ENCODE measurements at places on chromosomes 1 and 21. TPM values are rescaled to one million over a fixed set of nuclear protein-coding genes. Genes with fewer than 3 reads are reported as not detected.

- no peak for DNase-seq
- H3K4me3 ChIP-seq = no peak overlapping the region
- H3K27me3 ChIP-seq = no peaks in the 10 kb centered on the region
- H3K4me1 ChIP-seq = peaks cover 20% of the 10 kb centered on the region
These were observed 43.6 kb upstream of the SLC45A1 start for GRCh38 chr1:8274352-8274751.

- H3K27me3 ChIP-seq = peaks cover 43% of the 10 kb centered on the region
- H3K4me3 ChIP-seq = no peak overlapping the region
- no peak overlapping the region for H3K27ac ChIP-seq
- no peak for DNase-seq
- H3K4me1 ChIP-seq = peaks cover 12% of the 10 kb centered on the region
These were observed 30.3 kb upstream of the PLA2G2C start for GRCh38 chr1:20216574-20216973.

GRCh38 chr1:71861022-71861421 lies 421.3 kb downstream of the NEGR1 start:
- H3K27ac ChIP-seq = no peak overlapping the region
- no peak for DNase-seq
- no peak overlapping the region for H3K4me3 ChIP-seq
- no peaks in the 10 kb centered on the region for H3K36me3 ChIP-seq
- H3K27me3 ChIP-seq = no peaks in the 10 kb centered on the region

GRCh38 chr1:77085109-77085508 lies 134.1 kb downstream of the PIGK start:
- H3K4me3 ChIP-seq = no peak overlapping the region
- H3K27ac ChIP-seq = no peak overlapping the region
- DNase-seq = no peak
- no peaks in the 10 kb centered on the region for H3K4me1 ChIP-seq
- H3K27me3 ChIP-seq = no peaks in the 10 kb centered on the region

- no peak overlapping the region for H3K4me3 ChIP-seq
- peaks cover 14% of the 10 kb centered on the region for H3K36me3 ChIP-seq
- peak; percentile 46 for DNase-seq
- H3K27ac ChIP-seq = peak overlapping the region; percentile 72
- no peaks in the 10 kb centered on the region for H3K27me3 ChIP-seq
These were observed 23.5 kb downstream of the F11R start for GRCh38 chr1:160997323-160998038.

GRCh38 chr1:212311836-212312497 lies 26.8 kb downstream of the PPP2R5A start:
- peaks cover 32% of the 10 kb centered on the region for H3K36me3 ChIP-seq
- no peaks in the 10 kb centered on the region for H3K4me1 ChIP-seq
- DNase-seq = no peak
- no peak overlapping the region for H3K27ac ChIP-seq
- no peaks in the 10 kb centered on the region for H3K27me3 ChIP-seq

DNA sequence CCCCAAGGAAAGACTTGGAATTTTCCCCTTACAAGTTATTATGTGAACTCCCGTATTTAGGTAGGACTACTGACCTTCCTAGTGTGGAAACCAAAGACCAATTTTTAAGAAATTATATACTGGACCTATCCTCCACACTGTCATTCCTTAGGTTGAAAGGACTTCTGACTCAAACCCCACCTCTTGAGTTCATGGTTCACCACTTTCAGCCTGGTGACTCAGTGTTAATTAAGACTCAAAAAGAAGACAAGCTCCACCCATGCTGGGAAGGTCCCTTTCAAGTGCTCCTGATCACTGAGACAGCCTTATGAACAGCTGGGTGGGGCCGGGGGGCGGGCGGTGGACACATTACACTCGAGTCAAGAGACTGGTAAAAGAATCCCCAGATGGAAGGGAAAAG lies 113.2 kb downstream of the LRRC53 start:
- H3K36me3 ChIP-seq = no peaks in the 10 kb centered on the region
- H3K27ac ChIP-seq = no peak overlapping the region
- no peak overlapping the region for H3K4me3 ChIP-seq
- DNase-seq = no peak
- no peaks in the 10 kb centered on the region for H3K27me3 ChIP-seq

DNA sequence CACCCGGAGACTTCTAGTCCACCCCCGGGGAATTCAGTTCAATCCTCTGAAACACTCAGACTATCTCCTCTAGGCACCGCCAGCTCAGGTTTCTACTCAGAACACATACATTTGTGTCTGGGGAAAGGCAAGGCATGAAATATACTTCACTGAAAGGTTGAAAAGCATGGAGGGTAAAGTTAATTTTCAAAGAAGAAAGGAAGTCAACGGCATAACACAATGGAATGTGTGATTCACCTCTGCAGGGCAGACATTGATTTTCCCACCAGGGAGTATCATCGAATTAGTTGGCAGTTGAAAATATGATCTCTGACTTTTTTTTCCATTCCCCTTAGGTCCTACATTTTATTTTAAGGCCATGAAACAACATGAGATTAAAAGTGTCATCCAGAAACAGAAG lies 669.4 kb downstream of the SMYD3 start:
- peaks cover 17% of the 10 kb centered on the region for H3K4me1 ChIP-seq
- no peak overlapping the region for H3K4me3 ChIP-seq

- no peak overlapping the region for H3K4me3 ChIP-seq
- no peak for DNase-seq
- no peaks in the 10 kb centered on the region for H3K36me3 ChIP-seq
- H3K4me1 ChIP-seq = peaks cover 23% of the 10 kb centered on the region
These were observed 159.4 kb downstream of the PLXNA2 start for GRCh38 chr1:208084764-208085163.

DNA sequence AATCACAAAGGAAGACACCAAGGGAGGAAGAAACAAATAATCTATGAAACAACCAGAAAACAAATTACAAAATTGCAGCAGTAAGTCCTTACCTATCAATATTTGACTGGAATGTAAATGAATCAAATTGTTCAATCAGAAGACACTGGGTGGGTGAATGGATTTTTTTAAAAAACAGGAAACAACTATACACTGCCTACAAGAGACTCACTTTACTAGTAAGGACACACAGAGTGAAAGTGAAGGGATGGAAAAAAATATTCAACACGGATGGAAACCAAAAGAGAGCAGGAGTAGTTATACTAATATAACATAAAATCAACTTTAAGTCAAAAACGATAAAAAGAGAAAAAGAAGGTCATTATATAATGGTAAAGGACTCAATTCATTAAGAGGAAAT lies 6.4 kb upstream of the PRSS38 start:
- no peak overlapping the region for H3K4me3 ChIP-seq
- no peaks in the 10 kb centered on the region for H3K4me1 ChIP-seq
- no peak overlapping the region for H3K27ac ChIP-seq

DNA sequence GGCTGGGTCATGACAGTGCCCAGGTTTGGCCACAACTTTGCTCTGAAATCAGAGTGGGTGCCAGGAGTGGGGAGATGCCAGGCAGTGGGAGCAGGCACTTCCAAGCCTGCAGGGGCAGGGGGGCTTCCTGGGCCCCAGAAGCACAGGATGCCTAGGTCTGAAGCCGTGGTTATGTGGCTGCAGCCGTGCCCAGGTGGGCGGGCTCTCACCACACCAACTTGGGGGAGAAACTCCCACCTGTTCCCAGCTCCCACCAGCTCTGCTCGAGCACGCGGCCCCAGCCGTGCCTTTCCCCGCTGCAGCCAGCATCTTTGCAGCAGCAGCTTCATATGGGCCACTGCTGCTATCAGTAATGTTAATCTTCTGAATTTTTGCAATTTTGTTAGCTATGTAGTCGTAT lies 331.4 kb downstream of the USP25 start:
- no peak overlapping the region for H3K4me3 ChIP-seq
- no peak for DNase-seq
- H3K27ac ChIP-seq = no peak overlapping the region
- peaks cover 4% of the 10 kb centered on the region for H3K4me1 ChIP-seq
- peaks cover 16% of the 10 kb centered on the region for H3K36me3 ChIP-seq
- H3K27me3 ChIP-seq = no peaks in the 10 kb centered on the region

- DNase-seq = no peak
- H3K27ac ChIP-seq = no peak overlapping the region
- no peaks in the 10 kb centered on the region for H3K27me3 ChIP-seq
- peaks cover 65% of the 10 kb centered on the region for H3K4me1 ChIP-seq
- peaks cover 9% of the 10 kb centered on the region for H3K36me3 ChIP-seq
These were observed 31.1 kb downstream of the C1orf21 start for GRCh38 chr1:184417916-184418315.

The ACTN2 gene
- 2.2 TPM for total RNA-seq

The CRYAA gene
- not detected for total RNA-seq

The NLRP3 gene
- total RNA-seq = 0.22 TPM

The MIS18A gene
- 18.9 TPM for total RNA-seq

The PBX1 gene
- 719 TPM for total RNA-seq

The EFNA4 gene
- 30.8 TPM for total RNA-seq

The HFM1 gene
- 7.4 TPM for total RNA-seq

Data from mesothelial cell of epicardium (in vitro differentiated cells).